ENCODE measurements at places on chromosomes 6 and 20. TPM values are rescaled to one million over a fixed set of nuclear protein-coding genes. Genes with fewer than 3 reads are reported as not detected.

CFAP61 gene
- not detected for total RNA-seq

RPP40 gene
- 14.9 TPM for total RNA-seq

HEY2 gene
- not detected for total RNA-seq

C20orf144 gene
- total RNA-seq, result 0.08 TPM

PTK7 gene
- total RNA-seq, result 240 TPM

MCHR2 gene
- not detected for total RNA-seq

RPS10 gene
- 3,746 TPM for total RNA-seq

DEK gene
- total RNA-seq, result 85.4 TPM

FAM83C gene
- not detected for total RNA-seq

ELOVL4 gene
- 9.0 TPM for total RNA-seq

SLC17A3 gene
- total RNA-seq, result not detected

DLL1 gene
- 5.9 TPM for total RNA-seq

MTFR2 gene
- total RNA-seq, result 8.0 TPM

GJA1 gene
- total RNA-seq, result 187 TPM

OOEP gene
- not detected for total RNA-seq

PTCRA gene
- not detected for total RNA-seq

ENPP4 gene
- total RNA-seq, result 0.39 TPM
